SK-N-MC (cell line): ENCODE measurements at places on chromosomes 2 and 18.

- no peak for DNase-seq
Observed at GRCh38 chr2:157839162-157839801, 36.8 kb downstream of the ACVR1 start.

DNA sequence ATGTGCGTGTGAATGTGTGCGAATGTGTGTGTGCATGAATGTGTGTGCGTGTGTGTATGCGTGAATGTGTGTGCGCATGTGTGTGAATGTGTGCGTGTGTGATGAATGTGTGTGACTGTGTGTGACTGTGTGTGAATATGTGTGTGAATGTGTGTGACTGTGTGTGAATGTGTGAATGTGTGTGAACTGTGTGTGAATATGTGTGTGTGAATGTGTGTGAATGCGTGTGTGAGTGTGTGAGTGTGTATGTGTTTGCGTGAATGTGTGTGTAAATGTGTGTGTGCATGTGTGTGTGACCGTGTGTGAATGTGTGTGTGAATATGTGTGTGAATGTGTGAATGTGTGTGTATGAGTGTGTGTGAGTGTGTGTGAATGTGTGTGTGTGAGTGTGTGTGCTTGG lies 1103.8 kb downstream of the TSN start:
- no peak for DNase-seq

- no peak for DNase-seq
Observed at GRCh38 chr2:31087491-31087890, 50.7 kb downstream of the GALNT14 start.

DNA sequence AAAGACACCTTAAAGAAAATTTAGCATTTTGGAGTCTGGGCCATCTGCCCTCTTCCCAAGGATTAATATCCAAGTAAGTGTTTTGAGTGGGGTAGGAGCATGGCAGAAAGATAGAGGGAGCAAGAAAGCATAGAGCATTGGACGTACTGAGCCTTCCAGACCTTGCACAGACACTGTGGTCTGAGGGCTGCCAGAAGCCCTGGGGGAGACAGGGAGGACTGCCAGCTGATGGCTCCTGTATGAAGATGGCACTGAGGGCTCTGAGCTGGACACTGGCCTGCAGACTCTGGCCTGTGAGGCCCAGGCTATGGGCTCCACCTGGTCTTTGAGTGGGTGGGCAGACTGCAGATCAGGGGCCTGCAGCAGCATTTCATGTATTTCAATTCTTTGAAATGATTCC lies 2.9 kb upstream of the PKDCC start:
- DNase-seq = no peak

DNA sequence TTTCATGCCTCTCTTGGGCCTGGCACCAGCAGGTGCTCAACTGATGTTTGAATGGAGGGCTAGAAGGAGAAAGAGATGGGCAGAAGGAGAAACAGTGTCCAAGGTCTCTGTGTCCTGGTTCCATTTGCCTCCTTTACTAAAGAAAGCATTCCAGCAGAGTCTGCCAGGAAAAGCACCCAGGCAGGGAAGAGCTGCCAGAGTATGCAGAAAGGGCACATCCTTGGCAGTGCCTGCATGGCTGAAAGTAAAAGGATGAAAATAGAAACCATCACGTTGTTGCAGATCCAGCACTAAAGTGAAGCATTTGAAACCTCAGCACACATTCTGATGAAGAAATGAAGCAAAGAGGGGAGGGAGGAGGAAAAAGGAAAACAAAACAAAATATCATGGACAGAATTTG lies 142.2 kb downstream of the ESCO1 start:
- no peak for DNase-seq

DNA sequence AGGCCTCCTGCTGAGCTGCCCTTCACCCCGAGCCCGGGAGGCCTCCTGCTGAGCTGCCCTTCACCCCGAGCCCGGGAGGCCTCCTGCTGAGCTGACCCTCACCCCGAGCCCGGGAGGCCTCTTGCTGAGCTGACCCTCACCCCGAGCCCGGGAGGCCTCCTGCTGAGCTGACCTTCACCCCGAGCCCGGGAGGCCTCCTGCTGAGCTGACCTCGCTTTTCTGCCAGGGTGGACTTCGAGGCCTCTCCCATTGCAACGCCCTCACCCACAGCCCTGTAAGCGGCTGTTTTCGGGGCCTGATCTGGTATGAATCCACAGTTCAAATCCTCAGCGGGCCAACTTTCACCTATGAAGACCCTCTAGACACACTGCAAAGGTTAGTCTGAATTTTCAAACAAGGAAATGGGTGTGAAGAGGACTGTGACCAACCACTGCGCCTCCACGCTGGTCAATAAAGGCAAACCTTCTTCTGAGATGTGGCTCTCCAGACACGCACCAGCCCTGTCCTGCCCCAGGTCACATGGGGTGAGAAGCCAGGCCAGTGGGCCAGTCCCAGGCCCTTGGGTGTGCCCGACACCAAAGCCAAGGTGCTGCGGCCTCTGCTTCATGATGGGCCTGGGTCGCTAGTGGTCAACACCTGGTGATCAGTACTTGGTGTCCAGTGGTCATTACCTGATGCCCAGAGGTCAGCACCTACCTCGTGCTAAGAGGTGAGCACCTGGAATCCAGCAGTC lies 225.1 kb upstream of the SALL3 start:
- DNase-seq = no peak

- DNase-seq = no peak
Observed at GRCh38 chr2:41718705-41719104, 329.1 kb upstream of the PKDCC start.
